ENCODE measurements at places on chromosomes 1 and 21. TPM values are rescaled to one million over a fixed set of nuclear protein-coding genes. Genes with fewer than 3 reads are reported as not detected.

Gene RAVER2
- total RNA-seq = 30.1 TPM

Gene WDR47
- 15.1 TPM for total RNA-seq

Gene FALEC
- not detected for total RNA-seq

Gene ITGB2
- 23.8 TPM for total RNA-seq

Gene ZRANB2
- 46.0 TPM for total RNA-seq

DNA sequence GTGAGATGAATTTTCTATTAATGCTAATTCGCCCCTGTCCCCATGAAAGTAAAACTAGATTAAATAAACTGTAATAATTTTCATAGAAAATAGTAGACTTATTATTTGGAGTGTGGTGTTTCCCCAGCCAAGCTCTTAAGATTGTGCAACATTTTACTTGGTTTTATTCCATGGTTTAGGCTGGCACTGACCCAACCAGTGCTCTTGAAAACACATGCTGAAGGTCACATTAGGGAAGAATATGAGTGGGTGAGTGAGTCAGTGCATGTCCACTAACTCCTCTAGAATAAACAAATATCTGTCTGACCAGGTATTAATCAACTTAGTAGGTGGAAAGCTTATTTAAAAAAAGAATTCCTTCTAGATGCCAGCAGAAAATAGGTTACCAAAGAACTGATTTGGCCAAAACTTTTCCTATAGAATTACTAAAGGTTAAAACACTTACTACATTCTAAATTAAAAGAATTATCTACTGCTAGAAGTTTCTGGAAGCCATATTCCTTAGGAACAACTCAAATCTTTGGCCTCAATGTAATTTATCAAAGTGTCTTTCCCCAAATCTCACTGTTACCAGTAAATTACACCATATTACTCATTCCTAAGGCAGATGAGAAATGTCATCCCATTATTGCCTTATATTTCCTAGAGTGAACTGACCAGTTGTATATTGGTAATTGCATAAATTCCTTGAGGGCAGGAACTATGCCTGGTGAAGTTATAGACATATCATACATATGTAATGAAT lies 89.7 kb upstream of the RGS1 start:
- peak; percentile 49 for DNase-seq
